Fibroblast of upper back skin (primary cell): ENCODE measurements at places on chromosomes 4 and X.
A peak's percentile ranks its signal among the peaks of the same experiment; 100 is the strongest.

GRCh38 chr4:7341491-7342222, 93.1 kb downstream of the PSAPL1 start:
- DNase-seq, result peak; percentile 93

GRCh38 chr4:62457356-62457755, 1257.2 kb downstream of the ADGRL3 start:
- no peak for DNase-seq

DNA sequence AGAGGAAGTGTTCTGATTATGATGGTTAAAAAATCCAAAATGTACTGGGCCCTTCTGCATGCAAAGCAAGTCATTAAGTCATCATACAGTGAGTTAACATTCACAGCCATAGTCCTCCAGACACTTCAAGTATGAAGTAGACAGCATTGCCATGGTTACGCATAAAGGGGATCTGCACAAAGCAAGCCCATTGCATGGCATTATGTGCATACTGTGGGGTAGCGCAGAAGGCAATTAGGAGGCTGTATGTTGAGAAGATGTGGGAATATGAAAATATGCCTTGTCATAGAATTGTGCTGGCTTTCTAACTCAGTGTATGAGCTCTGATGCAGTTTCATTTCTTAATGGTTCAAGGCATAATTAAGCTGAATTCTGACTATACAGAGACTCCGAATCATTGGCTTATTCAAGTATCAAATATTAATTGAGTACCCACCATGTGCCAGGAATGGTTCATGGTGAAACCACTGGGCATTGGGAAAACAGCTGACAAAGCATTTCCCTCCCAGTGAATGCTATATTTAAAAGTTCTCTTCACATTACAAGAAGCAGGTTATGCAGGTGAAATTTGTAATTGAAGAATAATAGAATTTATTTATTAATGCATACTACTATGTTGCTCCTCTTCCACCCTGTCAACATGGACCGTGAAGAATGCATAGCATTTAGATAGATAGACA, 588.9 kb downstream of the ZNF674 start:
- DNase-seq, result no peak

- no peak for DNase-seq
Measured at GRCh38 chrX:151510203-151510602, 53.3 kb upstream of the PASD1 start.

DNA sequence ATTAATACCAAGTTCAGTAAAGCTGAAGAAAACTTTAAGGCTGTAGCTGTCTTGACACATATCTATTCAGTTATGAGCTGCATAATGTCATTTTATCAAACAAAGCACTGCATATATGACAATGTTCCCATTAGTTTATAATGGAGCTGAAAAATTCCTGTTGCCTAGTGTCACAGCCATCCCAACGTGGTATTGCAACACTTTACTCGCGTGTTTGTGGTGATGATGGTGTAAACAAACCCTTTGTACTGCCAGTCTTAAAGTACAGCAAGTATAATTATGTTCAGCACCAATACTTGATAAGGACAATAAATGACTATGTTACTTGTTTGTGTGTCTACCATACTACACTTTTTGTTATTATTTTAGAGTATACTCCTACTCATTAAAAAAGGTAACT, 1415.6 kb upstream of the PCDH7 start:
- no peak for DNase-seq

- DNase-seq, result no peak
Measured at GRCh38 chr4:94828882-94829281, 71.1 kb downstream of the BMPR1B start.

- DNase-seq, result no peak
Measured at GRCh38 chr4:14857981-14858380, 144.3 kb upstream of the CPEB2 start.
